ENCODE measurements at places on chromosomes 1 and 21.

GRCh38 chr1:223266632-223267172 lies 97.3 kb downstream of the SUSD4 start:
- no peak for DNase-seq

DNA sequence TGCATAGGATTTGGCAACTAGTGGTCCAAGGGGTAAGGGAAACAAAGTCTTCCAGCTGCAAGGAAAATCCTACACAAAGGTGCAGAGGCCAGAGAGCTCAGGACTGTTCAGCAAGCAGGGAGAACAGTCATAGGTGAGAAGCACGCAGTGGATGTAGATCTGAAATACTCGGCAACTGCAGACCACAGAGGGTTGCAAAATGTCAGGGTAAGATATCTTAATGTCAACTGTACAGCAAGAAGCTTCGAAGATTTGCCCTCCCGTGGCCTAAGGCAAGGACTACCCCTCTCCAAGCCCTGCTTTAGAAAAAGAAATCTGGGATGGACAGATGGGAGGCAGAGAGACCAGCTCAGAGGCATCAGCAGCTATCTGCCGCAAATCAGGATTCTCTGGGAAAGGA lies 153.4 kb upstream of the IRF2BP2 start:
- DNase-seq: no peak

GRCh38 chr1:209643285-209644020 lies 8.8 kb downstream of the LAMB3 start:
- DNase-seq: no peak

DNA sequence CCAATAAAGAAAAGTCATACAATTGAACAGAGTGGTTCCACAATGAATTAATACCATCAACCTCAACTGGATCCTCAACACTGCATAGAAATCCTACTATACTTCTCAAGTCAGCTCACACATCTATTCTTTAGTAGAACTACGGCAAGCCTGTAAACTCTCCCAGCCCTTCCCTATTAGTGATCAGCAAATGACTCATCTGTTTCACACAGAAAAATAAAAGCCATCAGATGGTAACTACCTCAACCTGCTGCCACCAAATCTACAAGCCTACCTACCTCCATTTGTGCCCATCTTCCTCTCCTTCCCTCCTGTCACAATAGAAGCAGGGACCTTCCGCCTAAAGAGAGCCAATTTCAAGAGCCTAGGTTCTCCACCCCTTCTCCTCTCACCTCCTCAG lies 63.6 kb downstream of the DMAP1 start:
- DNase-seq: no peak

- no peak for DNase-seq
These were observed 3.9 kb upstream of the HAO2 start for GRCh38 chr1:119364640-119365039.

Measured in NT2/D1 (cell line).